ENCODE measurements at places on chromosomes 12 and 14.

DNA sequence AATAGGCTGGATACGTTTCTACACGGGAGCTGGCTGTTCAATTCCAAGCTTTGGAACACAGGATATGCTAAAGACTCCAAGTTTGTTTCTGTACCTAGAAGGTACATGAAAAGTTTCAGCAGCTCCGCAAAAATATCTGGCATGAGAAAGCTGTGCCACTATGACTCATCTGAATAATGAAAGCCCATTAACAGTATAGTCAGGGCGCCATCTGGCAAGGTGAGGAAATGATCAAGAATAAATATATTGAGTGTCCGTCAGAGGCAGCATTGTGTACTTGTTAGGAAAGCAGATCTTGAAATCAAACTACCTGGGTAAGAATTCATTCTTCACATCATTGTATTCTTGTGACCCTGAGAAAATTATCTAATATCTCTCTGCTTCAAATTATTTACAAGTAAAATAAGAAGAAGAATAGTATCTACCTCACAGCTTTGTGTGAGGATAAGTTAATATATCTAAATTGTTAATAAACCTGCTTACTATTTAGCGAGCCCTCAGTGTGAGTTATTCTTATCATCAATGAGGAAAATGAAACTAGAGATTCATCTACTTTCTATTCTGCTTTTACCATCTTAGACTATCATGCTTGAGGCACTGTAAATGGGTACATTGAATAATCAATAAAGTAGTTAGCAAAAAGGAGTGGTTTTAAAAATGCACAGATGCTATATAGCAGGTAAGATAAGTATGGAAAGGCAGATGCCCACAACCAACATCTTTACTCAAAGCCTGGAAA lies 53.5 kb downstream of the FSCB start:
- DNase-seq = no peak

GRCh38 chr14:105891631-105892452 lies 365.5 kb downstream of the TMEM121 start:
- no peak for DNase-seq

GRCh38 chr12:24396224-24396623 lies 446.8 kb upstream of the SOX5 start:
- DNase-seq = no peak

DNA sequence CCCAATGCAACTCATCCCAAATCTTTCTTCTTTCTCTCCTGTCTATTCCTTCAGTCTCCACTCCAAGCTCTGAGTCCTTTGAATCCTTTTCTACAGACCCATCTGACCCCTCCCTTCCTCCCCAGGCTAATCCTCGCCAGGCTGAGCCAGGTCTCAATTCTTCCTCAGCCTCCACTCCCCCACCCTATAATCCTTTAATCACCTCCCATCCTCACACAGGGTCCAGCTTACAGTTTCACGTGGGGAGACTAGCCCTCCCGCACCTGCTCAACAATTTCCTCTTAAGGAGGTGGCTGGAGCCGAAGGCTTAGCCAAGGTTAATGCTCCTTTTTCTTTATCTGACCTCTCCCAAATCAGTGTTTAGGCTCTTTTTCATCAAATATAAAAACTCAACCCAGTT lies 63.8 kb downstream of the MOK start:
- no peak for DNase-seq

DNA sequence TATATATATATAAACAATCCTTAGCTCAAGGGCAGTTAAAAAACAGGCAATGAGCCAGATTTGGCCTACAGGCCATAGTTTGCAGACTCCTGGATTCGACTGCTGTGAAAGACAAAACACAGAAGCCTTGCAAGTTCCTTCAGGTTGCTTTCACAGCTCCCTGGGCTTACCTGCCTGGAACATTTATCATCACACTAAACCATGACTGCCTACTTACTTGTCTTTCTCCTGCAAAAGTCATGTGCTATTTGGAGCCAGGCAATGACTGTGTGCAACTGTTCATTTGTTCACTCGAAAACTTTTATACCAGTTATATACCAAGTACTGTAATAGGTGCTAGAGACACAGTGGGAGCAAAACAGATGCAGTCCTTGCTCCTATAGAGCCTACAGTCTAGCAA lies 2.2 kb upstream of the RPS6KA5 start:
- DNase-seq = no peak

DNA sequence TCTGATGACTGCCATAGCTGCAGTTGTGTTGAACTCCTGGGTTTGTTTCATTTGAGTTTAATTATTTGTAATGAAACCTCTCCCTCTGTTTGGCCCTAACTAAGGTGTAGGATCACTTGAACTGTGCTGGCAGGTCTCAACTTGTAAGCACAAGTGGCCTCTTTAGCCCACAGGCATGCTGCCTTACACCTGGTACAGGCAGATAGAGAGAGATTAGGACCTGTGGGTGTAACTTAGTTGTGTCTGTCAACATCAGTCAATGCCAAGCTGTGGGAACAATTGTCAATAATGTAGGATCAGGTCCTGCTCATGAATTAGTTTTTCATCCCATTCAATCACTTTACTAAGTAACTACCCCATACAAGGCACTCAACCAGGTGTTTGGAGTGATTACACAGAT lies 263.0 kb upstream of the G2E3 start:
- no peak for DNase-seq

DNA sequence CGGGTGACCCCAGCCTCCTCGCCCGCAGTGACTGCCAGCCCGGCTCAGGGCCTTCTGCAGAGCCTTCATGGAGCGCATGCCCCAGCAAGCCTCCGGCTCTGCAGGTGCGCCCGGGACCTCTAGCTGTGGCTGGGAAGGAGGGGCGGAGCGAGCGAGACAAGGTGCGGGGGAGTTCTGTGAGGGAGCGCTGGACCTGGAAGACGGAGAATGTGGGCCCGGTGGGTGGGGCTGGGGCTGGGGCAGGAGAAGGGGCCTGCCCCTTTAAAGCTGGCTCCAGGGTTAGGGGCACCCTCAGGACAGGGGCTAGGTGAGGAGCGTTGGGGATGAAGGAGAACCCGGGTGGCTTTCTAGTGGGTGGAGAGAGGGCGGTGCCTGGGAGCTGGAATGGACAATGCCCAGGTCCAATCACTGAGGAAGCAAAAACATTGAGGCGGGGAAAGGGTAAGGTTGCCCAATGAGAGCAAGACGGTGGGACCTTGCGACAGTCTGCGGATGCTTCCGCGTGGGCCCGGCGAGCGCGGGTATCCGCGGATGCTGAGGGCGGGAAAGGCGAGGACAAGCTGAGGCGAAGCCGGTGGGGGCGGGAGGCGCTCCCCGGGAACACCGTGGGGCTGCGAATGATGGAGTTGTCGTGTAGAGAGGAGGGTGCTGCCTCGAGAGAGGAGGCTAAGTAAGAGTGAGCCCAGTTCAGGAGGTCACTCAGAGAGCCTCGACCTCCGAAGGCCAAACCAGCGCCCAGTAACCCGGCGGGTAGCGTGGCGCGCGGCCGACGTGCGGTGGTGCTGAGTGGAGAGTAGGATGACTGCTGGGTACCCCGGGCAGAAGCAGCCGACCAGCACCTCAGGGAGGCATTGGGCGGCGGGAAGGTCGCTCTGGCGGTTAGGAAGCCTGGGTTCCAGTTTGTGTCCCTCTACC lies at the start of gene GLS2:
GLS2 (minus strand) TSS at position 121 of the 915 bp plus-strand sequence; CDS start at position 78, 43 bp downstream.
- DNase-seq = peak; percentile 73

DNA sequence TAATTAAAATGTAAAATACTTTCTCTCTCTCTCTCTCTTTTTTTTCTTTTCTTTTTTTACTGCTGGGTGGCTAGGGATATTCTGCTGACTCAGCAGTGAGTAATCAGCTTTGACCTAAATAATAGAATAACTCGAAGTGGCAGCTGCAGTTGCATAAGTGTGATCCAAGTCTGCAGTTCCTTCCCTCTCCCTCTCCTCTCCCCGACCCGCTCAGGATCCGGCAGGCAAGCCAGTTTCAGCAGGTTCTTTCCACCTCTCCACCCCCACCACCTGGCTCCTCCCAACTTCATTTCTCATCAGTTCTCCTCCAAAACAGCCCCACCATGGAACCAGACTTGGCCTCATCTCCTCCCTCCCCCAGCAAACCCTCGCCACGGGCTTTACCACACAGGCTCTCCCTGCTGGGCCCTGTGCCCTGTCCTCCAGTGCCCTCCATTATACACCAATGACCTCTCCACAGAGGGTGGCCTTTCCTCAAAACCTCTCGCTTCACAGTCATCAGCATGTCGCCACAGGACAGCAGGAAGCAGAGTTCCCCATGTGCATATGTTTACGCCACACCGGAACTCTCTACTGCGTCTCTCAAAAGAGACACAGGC lies 22.4 kb downstream of the SLC7A8 start:
- DNase-seq = no peak

GRCh38 chr12:969821-970220 lies 20.3 kb upstream of the RAD52 start:
- no peak for DNase-seq

- DNase-seq = no peak
These were observed 582.5 kb upstream of the MGAT4C start for GRCh38 chr12:86838711-86839110.
